ENCODE measurements at places on chromosomes 4 and X. TPM values are rescaled to one million over a fixed set of nuclear protein-coding genes. Genes with fewer than 3 reads are reported as not detected.

Gene TMPRSS11A
- not detected for total RNA-seq

Gene UGT2A1
- total RNA-seq, result not detected

Gene SLIT2
- total RNA-seq, result 36.9 TPM

Gene CT45A5
- total RNA-seq, result not detected

Gene DCLK2
- 12.2 TPM for total RNA-seq

Gene FAM53A
- 0.23 TPM for total RNA-seq

Gene MSN
- 244 TPM for total RNA-seq

Gene RHOXF2
- total RNA-seq, result not detected

Gene ARMCX2
- 59.8 TPM for total RNA-seq

Gene RPS6KA6
- 1.2 TPM for total RNA-seq

Gene MFAP3L
- 14.2 TPM for total RNA-seq

Gene CYBB
- total RNA-seq, result not detected

Gene SSX1
- total RNA-seq, result not detected

Gene VCX2
- total RNA-seq, result not detected

Gene GUF1
- 4.9 TPM for total RNA-seq

Gene COL4A6
- 3.1 TPM for total RNA-seq

Gene UGT2A3
- total RNA-seq, result not detected

Gene HSFX2
- total RNA-seq, result 0.30 TPM

Gene IL1RAPL1
- under 0.01 TPM for total RNA-seq

Gene LEF1
- not detected for total RNA-seq

Gene BGN
- 10.5 TPM for total RNA-seq

Gene PCDH11X
- not detected for total RNA-seq

Gene MAGIX
- 1.7 TPM for total RNA-seq

Gene ARX
- not detected for total RNA-seq

Gene NPY2R
- not detected for total RNA-seq

Gene HERC6
- total RNA-seq, result 3.2 TPM

Gene SLC9A7
- 37.2 TPM for total RNA-seq

Gene RS1
- total RNA-seq, result not detected

Gene GPC4
- 3.6 TPM for total RNA-seq

Gene FABP2
- total RNA-seq, result not detected

Gene TRMT44
- 8.1 TPM for total RNA-seq

Gene GRK4
- total RNA-seq, result 3.4 TPM

All from smooth muscle cell of the coronary artery (primary cell).